ENCODE measurements at places on chromosomes 7 and 10.
A peak's percentile ranks its signal among the peaks of the same experiment; 100 is the strongest.

- DNase-seq = no peak
These were observed 52.7 kb downstream of the MTURN start for GRCh38 chr7:30187513-30187912.

DNA sequence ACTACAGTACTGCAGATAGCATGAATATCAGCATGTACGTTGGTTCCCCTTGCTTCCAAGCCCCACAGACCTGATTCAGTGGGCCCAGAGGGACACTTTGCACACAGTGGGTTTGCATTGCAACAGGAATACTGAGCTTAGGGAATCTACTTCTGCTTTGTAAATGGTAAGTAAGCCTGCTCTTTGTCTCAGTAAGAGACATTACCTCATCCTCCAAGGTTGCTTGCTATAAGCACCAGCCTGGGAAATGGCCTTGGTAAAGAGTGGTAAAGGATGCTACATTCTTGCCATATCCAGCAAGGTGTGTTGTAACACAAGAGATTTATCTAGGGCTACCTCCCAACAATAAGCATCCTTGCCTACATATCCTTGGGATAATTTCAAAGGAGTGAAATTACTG, 730.5 kb downstream of the INHBA start:
- DNase-seq = no peak

- no peak for DNase-seq
These were observed 176.2 kb upstream of the NOBOX start for GRCh38 chr7:144579687-144580086.

DNA sequence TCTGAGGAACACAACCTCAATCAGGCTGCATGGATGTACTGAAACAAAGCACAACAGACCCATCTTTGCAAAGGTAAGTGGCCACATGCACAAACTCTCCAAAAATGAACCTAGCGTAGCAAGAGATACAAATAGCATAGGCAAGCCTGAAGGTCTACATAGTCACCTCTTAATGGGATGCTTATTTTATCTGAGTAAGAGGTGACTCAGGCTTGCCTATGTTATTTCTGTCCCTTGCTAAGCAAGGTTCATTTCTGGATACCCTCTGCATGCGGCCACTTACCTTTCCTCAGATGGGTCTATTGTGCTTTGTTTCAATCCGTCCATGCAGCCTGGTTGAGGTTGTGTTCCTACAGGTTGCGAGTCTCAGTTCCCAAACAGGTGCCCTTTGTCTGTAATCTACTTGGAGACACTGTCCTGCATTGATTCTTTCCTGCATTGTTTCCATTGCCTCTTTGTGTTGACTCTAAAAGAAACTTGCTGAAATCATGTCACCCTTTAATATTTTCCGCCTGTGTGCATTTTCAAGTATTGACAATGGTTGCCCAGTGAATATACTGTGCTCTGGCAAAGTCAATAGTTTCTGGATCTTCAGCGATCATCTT, 291.8 kb upstream of the LYZL1 start:
- no peak for DNase-seq

DNA sequence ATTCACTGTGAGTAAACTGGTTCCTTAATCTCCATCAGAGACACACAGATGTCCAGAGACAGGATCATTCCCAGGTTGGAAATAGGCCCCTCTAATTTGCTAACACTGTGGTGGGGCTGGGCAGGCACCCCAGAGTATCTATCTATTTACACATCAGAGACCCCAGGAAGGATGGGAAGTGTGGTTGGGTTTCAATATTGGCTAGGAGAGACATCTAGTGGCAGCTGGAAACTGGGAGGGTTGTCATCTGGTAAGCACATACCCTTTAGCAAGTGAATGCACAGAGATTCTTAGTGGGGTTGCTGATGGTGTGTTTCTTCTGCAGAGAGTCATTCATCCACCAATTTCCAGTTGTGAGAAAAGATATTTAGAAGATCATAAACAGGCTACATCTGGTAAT, 36.0 kb upstream of the NRG3 start:
- no peak for DNase-seq

GRCh38 chr7:76201732-76202665, at the start of gene SRRM3:
TSS of gene SRRM3 (plus strand) at chr7:76201896. CDS start at chr7:76235067, 33,171 bp downstream.
- peak; percentile 74 for DNase-seq

GRCh38 chr10:109029870-109030269, 893.4 kb downstream of the XPNPEP1 start:
- no peak for DNase-seq

GRCh38 chr10:49751636-49752510, 10.2 kb downstream of the OGDHL start:
- no peak for DNase-seq
